ENCODE measurements at places on chromosomes 4 and X.

- DNase-seq: peak; percentile 29
Measured at GRCh38 chr4:177047070-177047850, 254.5 kb upstream of the VEGFC start.

DNA sequence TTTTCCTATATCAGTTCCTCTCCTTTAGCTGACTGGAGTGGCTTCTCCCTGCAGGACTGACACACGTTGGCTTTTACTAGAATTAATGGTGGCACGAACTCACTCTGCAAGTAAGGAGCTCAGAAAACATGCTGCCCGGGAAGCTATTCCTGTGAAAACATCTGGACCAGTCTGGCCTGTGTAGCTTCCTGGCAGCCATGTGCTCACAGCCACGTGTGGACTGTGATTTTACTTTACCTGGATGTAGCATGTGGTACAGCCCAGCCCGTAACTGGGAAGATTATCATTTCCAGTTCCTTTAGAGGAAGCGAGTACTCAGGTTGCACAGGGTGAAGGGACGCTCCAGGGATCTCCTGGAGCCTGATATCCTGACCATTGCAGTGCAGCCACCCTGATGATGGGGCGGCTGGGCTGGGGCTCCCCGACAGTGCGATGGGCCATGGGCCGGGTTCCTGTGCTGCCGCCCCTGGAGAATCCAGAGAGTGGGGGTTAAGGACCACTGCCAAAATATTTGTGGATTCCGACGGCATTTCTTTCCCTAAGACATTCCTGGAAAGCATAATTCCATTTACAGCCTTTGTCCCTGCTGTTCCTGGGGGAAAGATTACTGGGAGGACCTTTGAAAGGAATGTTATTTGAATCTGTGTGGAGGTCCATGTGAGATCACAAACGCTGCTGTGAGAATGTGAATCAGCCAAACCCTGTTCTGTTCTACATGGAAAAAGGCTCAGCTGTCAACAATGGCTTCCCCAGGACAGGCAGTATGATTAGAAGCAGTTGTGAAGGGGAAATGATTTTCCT is 35.0 kb downstream of the PROM1 start:
- no peak for DNase-seq

DNA sequence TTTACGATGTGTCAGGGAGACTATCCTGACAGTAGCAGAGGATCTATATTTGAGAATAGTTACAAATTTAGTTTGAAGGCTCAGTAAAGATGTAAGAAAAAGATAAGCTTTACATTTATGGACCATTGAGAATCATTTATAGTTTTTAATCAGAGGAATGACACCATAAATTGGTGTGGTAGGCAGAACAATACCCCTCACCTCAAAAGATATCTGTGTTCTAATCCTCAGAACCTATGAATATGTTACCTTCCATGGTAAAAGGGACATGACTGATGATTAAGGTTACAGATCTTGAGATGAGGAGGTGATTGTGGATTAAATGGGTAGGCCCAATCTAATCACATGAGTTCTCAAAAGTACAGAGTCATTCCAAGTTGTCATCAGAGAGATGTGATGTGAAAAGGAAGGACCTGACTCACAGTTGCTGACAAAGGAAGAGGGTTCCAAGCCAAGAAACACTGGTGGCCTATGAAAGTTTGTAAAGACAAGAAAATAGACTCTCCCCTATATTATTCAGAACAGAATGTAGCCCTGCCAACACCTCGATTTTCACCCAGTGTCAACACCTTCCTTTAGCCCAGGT is 27.0 kb downstream of the EREG start:
- DNase-seq: no peak

GRCh38 chr4:95105983-95106382 is 348.2 kb downstream of the BMPR1B start:
- DNase-seq: no peak

DNA sequence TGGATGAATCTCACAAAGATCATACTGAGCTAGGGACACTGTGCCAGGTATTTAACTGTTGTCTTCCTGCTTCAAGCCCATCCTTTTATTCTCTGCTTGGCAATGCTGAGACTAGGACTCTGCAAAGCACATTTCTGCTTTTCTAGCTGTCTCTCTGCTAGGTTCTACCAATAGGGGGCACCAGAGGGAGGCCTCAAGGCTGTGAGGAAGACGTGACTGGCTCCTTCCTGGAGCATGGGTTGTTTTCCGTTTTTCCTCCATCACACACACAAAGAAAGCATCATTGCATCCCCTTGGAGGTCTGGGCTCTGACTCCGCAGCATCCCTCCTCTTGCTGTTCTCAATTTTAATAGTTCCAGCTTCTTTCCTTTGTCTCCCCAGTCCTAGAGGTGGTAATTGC is 10.9 kb upstream of the DCTD start:
- DNase-seq: no peak

GRCh38 chr4:147828331-147828905 is 96.5 kb downstream of the ARHGAP10 start:
- no peak for DNase-seq

- no peak for DNase-seq
Measured at GRCh38 chrX:70175338-70175737, 1.9 kb upstream of the DGAT2L6 start.

DNA sequence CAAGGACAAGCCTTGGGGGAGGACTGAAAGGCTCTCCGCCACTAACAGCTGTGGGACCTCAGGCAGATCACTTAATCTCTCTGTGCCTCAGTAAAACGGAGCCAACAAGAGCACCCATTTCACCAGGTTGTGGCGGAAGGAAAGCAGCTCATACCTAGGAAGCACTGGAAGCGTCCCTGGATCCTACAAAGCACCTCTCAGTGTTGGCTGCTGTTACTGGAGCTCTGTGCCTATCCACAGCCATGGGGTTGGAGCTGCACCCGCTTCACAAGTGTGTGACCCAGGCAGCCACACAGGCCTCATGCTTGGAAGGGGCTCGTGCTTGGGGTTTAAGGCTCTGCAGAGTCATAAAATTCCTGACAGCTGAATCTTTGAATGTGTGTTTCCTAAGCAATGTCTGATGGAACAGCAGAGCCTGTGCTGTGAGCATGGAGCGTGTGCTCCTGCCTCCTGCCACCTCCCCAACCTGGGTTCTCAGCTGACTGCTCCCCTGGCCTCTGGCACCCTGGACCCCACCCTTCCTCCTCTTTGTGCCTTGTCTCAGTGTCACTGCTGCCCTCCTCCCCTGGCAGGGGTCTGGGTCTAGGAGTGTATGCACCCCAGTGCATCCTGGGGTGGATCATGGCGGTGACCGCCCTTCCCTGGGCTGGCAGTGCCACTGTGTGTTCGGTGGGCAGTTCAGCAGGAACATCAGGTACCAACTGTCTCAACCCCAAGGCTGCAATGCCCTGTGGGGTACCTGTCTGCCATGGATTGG is 14.4 kb upstream of the MAN2B2 start:
- no peak for DNase-seq

- DNase-seq: no peak
Measured at GRCh38 chr4:136939781-136940180, 592.5 kb downstream of the PCDH18 start.

GRCh38 chr4:168679819-168680218 is 183.0 kb downstream of the PALLD start:
- DNase-seq: no peak

All from activated CD4-positive, alpha-beta T cell treated with anti-CD3 and anti-CD28 coated beads for 4 hours (primary cell).